Activated CD8-positive, alpha-beta memory T cell treated with anti-CD3 and anti-CD28 coated beads for 4 hours (primary cell): ENCODE measurements at places on chromosomes 12 and 14.

GRCh38 chr14:97832776-97833175 lies 1035.6 kb downstream of the VRK1 start:
- no peak for DNase-seq

DNA sequence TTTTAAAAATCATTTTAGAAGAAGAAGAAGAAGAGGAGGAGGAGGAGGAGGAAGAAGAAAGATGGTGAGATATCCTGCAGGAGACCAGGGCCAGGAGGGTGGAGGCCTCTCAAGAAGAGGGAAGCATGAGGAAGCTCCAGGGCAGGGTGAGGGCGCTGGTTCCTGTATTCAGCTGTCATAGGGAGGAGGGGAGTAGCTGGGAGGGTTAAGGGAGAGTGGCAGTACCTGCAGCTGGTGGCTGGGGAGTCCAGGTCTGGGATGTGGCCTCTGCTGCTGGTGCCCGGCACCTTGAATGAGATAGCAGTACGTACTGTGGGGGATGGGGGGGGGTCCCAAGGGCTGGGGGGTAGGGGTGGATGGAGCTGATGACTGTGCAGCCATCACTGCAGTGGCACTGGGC lies 9.8 kb downstream of the RBP5 start:
- no peak for DNase-seq

DNA sequence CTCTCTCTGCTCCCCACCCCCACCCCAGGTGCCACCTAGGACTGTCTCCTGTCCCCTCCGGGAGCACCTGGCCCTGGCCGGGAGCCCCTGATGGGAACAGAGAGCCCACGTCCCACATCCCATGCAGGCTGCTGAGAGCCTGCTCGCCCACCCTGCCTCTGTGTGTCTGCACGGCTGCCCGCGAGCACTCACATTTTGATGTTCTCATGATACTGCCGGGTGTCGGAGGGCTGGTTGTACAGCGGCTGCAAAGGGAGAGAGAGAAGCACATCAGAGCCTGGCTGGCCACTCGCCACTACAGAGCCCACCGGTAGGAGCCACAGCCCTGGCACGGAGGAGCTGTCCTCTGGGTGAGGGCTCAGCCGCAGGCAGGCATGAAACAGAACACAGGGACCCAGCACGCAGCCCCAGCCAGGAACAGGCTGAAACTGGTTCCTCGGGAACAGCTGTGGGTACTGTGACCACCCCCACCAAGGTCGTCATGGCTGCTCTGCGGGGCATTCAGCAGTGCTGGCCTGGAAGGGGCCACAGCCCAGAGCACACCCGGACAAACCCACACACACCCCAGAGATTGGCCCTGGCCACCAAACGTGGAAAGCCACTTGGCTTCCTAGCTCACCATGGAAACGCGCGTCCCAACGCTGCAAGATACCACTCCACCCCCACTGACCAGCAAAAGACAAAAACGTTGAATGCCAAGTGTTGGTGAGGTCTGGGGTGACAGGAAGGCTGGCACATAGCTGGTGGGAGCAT lies 117.6 kb downstream of the NCOR2 start:
- no peak for DNase-seq

DNA sequence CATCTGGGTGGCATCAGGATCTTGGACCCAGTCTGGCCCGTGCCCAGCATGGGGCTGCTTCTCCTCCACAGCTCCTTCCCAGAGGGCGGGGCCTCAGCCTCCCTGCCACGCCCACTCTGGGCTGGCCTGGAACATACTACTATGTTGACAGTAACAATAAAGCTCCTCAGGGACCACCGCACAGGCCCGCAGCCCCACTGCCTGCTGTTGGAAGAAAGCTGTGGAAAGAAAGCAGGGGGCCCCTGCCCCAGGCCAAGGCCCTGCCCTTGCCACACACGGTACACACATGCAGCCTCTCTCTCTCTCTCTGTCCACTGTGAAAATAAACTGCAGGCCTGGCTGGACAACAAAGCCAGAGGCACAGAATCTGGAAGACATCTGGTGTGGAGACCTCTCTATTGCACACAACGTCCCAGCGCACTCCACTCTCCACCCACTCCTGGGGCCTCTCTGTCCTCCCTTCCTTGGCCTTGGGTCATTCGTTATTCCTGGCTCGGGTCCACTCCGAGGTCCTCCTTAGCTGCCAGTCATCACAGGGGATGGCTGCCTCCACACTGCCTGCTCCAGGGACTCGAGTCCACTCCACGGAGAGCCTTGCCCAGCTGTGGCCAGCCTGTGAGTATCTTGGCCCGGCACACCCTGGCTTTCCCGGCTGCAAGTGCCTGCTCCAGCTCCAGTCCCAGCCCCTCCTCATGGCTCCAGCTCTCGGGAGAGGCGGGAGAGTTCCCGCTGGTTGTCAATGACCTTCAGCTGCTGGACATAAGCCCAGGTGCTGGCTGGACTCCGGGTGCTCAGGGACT lies 11.8 kb upstream of the ENDOU start:
- DNase-seq, result no peak

DNA sequence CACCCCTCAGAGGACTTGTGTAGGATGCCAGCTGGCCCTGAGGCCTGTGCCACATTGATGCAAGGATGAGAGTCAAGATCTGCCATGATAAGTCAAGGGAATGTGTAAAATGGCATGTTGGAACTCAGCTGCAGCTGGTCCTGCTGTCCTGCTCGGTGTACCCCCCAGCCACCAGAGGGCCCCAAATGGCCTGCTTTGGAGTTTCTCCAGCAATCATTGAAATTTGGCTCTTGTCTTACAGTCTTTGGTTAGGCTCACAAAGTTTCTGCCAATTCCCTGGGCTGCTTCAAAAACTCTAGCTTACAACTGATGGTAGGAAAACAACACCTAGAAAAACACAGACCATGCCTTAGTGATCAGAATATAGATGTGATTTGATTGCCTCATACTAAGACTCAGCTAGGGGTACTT lies 76.8 kb downstream of the HSD17B6 start:
- no peak for DNase-seq

DNA sequence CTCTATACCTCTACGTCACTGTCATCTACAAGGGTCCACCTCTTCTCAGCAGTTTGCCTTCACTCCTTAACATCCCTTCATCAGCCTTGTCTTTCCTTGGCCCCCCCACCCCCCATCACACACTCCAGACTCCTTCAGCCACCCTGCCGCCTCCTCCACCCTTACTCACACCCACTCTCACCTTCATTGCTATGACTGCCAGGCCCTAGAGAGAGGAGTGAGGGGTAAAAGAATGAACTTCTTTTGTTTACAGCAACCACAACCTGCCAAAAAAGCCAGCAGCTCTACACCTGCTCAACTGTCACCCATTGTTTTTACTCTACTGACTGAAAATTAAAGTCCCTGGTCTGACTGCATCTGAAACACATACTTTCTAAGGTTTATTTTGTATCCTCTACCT lies 112.8 kb downstream of the DUSP6 start:
- no peak for DNase-seq

DNA sequence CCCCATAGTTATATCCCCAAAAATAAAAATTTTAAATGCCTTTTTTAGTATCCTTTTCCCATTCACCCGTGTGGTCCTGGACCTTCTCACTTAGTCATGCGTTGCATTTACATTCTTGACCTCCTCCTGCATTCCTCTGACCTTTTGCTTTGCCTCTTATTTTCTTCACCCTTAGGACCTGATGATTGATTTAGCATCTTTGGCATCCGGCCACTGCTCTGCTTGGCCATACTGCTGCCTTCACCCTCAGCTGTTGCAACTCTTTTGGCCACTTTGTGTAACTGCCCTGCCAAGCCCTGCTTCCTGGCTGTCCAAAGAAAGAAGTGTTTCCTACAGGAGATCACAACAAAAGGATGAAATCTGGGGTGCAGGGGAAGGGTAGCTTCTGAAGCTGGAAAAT lies 48.8 kb upstream of the SLC38A4 start:
- no peak for DNase-seq

GRCh38 chr12:132276066-132276826 lies 53.1 kb downstream of the GALNT9 start:
- DNase-seq, result no peak

DNA sequence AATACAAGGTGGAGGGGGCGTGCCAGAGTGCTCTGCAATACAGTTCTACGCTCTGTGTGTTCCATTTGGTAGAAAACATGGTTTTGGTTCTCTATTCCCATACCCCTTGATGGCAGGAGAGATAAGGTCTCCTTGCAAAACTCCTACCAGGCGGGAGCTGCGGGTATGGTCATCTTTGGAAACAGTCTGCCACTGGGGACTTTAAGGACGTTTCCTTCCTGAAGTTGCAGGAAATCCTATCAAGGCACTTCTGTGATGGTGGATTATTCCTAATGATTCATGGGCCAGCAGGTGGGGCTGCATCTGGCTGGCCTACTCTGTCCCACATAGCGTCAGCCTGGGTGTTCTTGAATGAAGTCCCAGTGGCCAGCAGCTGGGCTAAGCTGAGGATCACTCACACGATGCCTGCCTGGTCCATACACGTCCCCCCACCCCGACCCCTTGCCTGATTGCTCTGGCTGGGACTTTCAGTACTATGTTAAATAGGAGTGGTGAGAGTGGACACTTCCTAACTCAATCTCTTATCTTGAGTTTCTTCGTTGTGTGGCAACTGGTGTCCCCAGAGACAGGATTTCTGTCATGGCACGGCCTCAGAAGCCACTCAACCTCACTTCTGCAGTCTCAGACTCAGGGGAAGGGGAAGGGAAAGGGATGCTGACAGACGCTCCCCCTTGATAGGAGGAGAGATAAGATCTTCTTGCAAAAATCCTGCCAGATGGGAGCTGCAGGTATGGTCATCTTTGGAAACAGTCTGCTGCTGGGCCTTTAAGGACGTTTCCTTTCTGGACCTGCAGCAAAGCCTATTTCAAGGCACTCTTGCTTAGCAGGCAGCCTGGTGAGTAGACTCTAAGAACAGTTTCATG lies 61.0 kb upstream of the FKBP4 start:
- no peak for DNase-seq

DNA sequence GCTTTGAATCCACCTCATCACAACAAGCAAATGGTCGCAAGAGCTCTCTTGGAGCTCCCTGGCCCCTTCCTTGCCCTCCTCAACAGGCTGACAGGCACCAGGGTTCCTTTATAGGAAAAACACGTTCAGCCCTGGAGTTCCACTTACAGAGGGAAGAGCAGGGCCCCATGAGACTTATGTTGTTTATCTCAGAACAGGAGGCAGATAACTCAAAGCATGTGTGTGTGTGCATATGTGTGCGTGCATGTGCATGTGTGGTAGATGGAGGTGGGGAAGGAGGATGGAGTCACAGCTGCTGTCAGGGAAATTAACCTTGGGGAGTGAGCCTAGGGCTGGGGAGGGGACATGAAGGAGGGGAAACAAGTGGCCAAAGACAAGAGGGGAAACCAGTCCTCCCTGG lies 138.1 kb downstream of the DPF3 start:
- no peak for DNase-seq

DNA sequence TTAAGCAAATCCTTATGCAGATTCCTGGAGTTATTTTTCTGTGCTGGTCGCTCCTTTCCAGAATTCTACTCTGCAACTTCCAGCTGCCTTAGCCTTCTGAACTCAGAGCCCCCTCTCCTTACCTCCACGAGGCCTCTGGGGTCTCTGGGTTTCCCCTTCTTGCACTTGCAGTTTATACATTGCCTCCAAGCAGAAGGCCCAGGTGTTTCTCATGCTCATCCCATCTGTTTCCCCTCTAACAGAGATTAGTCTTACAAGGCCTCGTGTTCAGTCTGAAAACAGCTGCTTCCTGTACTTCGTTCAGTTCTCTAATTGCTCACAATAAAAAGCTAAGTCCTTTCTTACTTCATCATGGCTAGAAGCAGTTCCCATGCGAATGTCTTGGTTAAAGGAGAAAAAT lies 134.4 kb upstream of the FGD4 start:
- DNase-seq, result no peak

DNA sequence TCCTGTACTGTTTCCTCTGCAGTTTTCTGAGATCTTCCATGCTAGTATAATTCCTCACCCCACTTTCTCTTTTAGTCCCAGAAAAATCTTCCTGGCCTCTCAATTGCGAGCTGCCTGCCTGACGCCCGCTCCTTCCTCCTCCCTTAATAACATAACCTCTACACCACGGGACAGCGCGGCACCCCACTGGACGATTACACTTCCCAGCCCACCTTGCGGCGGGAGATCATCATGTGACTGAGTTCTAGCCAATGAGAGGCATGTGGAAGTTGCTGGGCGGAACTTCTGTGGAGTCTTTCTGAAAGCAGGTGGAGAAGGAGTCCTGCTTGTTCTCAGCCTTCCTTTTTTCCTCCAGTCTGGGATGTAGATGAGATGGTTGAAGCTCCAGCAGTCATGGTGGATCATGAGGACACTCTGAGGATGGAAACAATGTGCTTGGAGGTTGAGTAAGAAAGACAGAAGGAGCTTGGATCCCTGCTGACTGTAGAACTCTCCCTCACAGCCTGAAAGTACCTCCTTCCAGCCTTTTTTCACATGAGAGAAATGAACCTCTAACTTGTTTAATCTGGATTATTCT lies 133.6 kb upstream of the VRK1 start:
- no peak for DNase-seq

- DNase-seq, result no peak
Observed at GRCh38 chr12:77816196-77816595, 14.5 kb upstream of the NAV3 start.

DNA sequence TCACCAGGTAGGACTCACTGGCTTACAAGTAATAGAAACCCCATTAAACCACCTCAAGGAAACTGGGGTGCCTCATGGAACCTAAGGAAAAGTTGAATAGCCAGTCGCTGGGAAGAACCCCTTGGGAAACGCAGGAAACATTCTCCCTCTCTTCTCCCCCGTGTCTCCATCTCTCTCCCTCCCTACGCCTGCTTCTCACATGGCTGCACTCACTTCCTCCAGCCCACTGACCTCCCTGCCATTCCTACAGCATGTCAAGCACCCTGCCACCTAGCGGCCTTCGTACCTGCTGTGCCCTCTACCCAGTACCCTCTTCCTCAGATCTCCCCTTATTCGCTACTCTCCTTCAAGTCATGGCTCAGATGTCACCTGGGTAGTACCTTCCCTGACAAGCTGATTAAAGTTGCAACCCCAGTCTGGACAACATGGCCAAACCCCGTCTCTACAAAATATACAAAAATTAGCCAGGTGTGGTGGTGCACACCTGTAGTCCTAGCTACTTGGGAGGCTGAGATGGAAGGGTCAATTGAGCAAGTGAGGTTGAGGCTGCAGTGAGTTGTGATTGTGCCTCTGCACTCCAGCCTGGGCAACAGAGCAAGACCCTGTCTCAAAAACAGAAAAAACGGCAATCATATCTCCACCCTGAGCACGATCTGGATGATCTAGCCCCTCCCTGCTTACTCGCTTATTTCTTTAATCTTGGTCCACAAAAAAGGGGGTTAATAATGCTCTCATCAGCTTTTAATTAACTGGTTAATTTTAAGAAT lies 6.4 kb upstream of the DTX1 start:
- DNase-seq, result no peak

DNA sequence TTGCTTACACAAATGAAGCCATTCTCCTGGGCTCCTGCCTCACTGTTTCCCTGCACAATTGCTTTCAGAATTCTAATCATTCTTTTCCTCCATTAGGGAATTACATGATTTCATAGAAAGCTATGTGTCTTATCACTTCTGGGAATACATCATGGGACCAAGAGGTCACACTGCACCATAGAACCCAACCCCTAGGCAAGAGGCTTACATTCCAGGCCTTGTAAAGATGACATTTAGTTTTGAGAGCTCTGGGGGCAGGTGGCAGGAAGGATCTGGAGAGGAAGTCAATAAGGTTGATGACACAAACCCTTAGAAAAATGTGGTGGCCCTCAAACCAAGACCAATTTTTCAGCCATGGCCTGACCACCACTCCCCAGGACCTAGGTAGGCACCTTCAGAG lies 57.1 kb downstream of the NUAK1 start:
- DNase-seq, result no peak

- DNase-seq, result no peak
Observed at GRCh38 chr12:123120452-123121166, 30.3 kb downstream of the PITPNM2 start.
